ENCODE measurements at places on chromosomes 2 and 18.

DNA sequence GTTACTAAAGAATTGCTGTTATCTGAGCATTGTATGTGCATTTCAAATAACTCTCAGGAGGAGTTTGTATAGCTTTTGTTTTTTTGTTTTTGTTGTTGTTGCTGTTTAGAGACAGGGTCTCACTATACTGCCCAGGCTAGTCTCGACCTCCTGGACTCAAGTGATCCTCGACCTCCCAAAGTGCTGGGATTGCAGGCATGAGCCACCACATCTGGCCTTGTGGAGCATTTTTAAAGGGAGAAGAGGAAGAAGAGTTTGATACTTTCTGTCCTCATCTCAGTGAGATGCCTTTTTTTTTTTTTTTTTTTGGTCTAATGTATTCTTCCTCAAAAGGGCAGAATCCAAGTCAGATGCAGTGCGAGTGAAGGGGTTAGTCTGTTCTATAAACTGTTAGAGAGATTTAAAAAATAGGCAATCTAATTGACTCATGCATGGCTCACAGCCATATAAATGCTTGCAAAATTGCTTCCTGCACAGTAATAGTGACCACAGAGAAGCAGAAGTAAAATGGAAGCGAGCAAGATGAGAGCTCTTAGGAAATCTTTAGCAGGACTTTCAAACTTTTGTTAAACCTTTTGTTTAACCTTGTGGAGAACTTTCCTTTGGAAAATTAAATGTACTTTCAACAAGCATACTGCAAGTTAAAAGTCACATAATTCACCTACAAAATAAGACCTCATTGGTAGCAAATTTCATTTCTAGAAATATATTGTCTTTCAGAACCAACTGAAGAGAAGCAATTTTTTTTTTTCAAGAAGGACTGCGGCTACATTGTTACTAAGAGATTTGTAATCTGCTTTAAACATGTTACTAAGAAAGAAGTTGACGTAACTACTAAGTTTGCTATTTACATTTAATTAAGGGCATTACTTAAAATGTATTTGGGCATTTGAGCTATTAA lies 52.3 kb upstream of the ROCK1 start:
- no peak for DNase-seq

DNA sequence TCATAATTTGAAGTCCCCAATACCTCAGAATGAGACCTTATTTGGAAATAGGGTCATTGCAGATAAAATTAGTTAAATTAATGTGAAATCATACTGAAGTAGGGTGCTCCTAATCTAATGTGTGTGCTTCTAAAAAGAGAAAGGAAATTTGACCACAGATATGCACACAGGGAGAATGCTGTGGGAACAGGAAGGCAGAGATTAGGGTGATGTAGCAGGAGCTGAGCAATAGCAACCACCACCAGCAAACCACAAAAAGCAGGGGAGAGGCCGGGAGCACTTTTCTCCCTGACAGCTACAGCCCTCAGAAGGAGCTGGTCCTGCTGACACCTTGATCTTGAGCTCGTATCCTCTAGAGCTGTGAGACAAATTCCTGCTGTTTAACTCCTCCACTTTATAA lies 24.6 kb upstream of the SCG2 start:
- no peak for DNase-seq

- no peak for DNase-seq
Observed at GRCh38 chr2:159145745-159146354, 140.7 kb downstream of the WDSUB1 start.

GRCh38 chr2:224523626-224524577 lies 61.3 kb downstream of the CUL3 start:
- no peak for DNase-seq

DNA sequence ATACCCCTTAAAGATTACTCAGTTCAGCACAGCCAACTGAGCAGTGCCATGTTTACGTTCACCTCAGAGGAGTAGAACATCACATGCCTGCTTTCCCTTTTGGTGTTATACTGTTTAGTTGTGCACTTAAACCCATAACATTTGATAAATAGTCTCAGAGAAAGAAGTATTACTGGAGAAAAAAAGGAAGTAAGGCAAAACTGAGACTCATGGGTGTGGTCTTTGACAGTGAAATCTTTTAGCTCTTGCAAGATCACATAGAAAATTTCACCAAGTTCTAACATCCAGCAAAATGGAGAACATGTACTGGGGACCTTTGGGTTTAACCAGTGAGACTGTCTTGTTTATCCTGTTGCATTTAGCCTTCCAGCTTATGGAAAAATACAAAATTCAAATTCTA lies 5.6 kb downstream of the TANK start:
- DNase-seq: no peak

DNA sequence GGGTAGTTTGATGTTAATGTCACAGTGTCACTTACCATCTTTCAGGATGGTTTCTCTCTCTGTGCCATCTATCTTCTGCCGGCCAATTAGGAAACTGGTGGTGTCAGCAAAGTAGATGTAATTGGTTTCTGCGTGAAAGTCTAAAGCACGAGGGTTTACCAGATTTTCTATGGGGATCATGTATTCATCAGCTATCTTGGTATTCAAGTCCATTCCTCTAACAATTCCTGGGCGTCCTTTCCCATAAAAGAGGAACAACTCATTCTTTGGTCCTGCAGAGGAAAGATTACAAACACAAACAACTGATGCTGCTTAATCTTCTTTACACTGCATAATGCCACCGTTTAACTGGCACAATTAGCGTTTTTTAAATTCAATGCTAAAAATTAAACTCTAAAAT lies 1081.9 kb downstream of the LRP1B start:
- DNase-seq: no peak
